ENCODE measurements at places on chromosomes 7 and 10.
A peak's percentile ranks its signal among the peaks of the same experiment; 100 is the strongest.

- DNase-seq, result no peak
These were observed 24.9 kb upstream of the CHST3 start for GRCh38 chr10:71939304-71939703.

DNA sequence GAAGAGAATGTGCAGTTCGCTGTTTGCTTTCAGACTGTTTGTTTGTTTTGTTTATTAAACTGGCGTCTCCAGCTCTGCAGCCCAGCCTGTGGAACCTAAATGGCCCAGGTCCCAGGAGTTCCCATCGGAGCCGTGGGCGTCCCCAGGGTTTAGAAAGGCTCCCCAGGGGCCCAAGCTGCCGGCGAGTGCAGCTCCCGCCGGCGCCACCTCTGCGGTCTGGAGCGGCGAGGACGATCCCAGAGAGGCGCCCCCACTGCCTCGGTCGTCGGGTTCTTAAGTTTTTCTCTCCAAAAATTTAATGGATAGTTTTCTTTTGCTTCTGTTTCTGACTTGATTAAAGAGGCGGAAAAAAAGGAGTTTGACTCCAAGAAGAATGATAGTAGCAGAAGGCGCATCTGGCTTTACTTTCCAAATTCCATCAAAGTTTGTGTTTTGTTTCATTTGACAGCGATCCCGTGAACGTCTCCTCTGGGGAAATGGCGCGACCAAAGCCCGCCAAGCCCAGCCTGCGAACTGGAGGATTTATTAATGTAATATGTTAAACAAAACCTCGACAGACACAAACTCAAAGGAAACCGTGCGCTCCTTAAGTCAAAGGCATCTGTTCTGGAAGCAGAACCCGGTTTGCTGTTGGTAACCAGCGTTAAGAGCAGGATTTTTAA, 718 bp upstream of the FZD1 start:
- DNase-seq, result no peak

DNA sequence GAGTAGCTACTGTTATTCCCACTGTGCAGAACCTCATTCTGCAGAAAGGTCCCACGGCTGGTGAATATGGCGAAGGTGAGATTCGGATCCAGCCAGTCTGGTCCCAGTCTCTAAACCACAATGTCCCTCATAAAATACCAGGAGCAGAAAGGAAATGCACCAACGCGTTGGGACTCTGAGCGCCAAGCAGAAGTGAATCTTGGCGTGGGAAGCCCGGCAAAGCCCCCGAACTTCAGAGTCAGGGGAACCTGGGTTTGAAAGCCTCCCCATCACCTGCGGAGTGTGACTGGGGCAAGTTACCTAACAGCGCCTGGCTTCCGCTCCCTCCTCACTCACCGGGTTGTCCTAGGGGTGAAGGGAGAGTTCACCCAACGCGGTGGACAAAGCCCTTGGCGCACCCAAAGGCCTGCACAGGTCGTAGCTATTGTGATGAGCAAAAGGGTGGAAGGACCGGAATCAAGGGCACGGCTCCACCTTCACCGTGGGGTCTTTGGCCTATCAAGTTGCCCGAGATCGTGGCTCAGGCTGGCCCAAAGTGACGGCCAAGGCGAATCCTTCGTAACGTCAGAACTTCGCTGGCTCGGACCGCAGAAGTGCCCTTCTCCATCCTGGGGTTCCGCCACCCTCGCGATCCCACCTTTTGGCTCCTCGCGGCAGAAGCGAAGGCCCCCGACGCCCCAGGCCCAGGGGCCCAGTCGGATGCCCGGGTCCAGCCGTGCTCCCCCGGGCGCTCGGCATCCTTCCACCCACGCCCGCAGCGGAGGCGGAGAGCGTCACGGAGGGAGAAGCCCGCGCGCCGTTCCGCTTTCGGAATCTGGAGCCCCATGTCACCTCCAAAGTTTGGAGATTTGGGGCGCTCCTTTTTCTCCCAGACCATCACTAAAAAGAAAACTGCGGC, 811 bp downstream of the RGS10 start:
- peak; percentile 49 for DNase-seq

GRCh38 chr7:119572132-119572531, 700.8 kb upstream of the KCND2 start:
- no peak for DNase-seq

DNA sequence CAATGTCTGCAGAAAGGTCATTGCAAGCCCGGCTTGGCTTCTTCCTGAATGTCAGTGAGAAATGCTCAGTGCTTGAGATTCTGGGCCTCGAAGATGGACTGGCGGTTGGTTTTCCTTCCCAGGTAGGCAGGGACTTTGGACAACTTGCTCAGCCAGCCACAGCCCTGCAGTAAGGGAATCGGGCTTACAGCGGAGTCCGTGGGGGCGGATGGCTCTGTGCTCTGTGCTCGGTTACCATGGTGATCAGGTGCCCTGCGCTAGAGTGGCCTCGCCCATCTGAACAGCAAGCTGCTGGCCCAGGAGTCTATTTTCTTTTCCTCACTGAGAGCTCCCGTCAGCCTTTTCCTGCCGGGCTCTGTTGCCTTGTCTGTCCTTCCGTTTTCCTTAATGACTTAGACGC, 77.8 kb upstream of the SH2B2 start:
- no peak for DNase-seq

DNA sequence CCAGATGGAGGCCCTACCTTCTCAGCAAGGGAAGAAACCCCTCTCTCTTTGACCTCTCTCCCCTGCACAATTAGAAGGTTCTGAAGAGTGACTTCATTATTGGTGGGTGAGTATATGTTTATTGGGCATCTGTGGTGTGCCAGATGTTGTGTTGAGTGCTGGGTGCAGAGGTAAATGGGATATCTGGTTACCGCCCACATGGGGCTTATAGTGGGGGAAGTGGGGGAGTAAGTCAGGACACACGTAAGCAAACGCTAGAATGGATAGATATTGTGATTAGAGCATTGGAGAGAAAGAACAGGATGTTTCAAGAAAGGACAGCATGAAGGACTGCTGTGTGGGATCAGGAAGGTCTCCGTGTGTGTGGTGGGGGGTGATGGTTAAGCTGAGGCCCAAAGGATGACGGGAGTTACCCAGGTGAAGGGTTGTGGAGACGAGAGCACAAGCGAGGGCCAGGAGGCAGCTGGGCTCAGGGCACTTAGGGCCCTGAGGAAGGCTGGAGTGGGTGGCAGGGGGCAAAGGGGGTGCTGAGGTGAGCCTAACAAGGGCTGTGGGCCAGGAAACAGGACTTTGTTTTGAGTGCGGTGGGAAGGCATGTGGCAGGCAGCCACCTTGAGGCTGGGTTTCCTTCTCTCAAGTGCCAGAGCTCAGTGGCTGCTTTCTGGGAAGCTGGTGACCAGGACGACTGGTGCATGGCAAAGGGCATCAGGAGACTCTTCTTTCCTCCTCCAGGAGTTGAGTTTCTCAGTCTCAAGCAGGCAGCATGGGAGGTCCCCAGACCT, 299.9 kb downstream of the RPS24 start:
- DNase-seq, result no peak

- no peak for DNase-seq
These were observed 9.9 kb upstream of the DPYSL4 start for GRCh38 chr10:132176623-132177500.

GRCh38 chr7:50718311-50718710, 64.4 kb downstream of the GRB10 start:
- DNase-seq, result no peak
